ENCODE measurements at places on chromosomes 6 and 20. TPM values are rescaled to one million over a fixed set of nuclear protein-coding genes. Genes with fewer than 3 reads are reported as not detected.

The PERP gene
- not detected for total RNA-seq

DNA sequence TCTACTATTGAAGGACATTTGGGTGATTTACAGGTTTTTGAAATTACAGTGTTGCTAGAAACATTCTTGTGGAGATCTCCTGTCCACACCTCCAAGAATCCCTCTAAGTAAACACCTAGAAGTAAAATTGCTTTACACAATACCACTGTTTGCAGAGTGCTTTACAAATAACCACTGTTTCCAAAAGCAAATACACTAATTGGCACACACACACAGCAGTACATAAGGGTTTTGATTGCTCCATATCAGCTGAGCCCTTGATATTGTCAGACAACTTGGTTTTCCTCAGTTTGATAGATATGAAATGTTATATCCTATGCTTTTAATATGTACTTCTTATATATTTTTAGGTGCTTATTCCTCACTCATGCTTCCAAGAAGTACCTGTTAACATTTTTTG, 6.3 kb downstream of the HMGN4 start:
- peaks cover 11% of the 10 kb centered on the region for H3K4me1 ChIP-seq
- DNase-seq, result no peak
- no peak overlapping the region for H3K4me3 ChIP-seq
- H3K27me3 ChIP-seq, result no peaks in the 10 kb centered on the region

DNA sequence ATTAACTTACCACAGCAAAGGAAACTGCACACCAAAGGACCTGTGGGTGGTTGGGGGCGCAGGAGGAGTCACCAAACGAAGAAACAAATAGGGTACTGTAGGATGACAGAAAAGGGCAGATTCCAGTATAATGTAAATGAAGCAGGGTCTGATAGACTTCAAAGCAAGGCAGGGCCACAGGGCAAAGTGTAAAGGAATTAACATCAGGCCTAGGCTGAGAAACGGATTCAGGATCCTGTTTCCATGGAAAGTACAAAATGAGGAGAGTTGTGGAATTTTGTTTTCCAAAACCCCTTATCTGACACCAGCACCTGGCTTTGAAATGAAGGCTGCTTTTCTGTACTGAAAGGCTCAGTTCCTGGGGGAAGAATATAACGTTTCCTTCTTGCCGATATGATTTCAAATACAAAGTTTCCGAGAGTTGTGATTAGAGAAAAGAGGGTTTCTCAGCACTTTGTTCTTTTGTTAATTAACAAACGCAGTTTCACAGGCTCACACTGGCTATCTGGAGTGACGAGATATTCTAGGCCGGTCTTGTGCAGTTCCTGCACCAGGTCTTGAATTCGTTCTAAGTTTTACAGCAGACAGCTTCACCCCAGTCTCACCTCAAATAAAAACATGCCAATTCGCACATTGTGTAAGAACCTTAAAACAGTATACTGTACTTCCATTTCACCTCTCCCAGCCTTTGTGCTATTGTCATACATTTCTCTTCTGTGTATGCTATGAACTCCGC, 5.8 kb downstream of the DEFB123 start:
- no peak overlapping the region for H3K27ac ChIP-seq
- no peak for DNase-seq
- H3K36me3 ChIP-seq, result no peaks in the 10 kb centered on the region
- no peaks in the 10 kb centered on the region for H3K4me1 ChIP-seq
- no peaks in the 10 kb centered on the region for H3K27me3 ChIP-seq

- H3K36me3 ChIP-seq, result no peaks in the 10 kb centered on the region
- no peaks in the 10 kb centered on the region for H3K4me1 ChIP-seq
- no peak for DNase-seq
These were observed 3.0 kb downstream of the GLP1R start for GRCh38 chr6:39051399-39052122.

The SF3B5 gene
- 168 TPM for total RNA-seq

- no peaks in the 10 kb centered on the region for H3K4me1 ChIP-seq
- no peak for DNase-seq
- H3K27me3 ChIP-seq, result no peaks in the 10 kb centered on the region
- no peak overlapping the region for H3K27ac ChIP-seq
These were observed 215.1 kb downstream of the DLL1 start for GRCh38 chr6:170075659-170076223.

The RIMS1 gene
- not detected for total RNA-seq

The PARD6B gene
- 2.6 TPM for total RNA-seq

- peaks cover 28% of the 10 kb centered on the region for H3K4me1 ChIP-seq
- H3K4me3 ChIP-seq, result peak overlapping the region; percentile 81
- H3K27me3 ChIP-seq, result no peaks in the 10 kb centered on the region
- no peaks in the 10 kb centered on the region for H3K36me3 ChIP-seq
- DNase-seq, result peak; percentile 52
- H3K27ac ChIP-seq, result 0 out of 2 replicates have a peak overlapping the region, but pooled peaks have one; percentile 62
These were observed 979 bp upstream of the SOD2 start for GRCh38 chr6:159693894-159694545.

DNA sequence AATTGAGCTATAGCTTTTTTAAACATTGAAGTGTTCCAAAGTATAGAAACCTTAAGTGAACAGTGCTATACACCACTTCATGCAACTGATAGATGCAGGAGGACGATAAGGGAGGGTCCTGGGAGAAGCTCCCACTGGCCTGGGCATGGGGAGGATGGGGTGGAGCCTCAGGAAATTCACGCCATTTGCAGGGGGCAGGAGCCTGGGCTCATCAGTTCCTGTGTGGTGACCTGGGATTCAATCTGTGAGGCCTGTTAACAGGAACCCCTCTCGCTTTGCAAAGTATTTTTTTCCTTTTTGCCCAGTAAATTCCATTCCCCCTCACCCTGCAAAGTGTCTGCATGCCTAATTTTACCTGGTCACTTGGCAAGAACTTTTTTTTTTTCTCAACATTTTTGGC, 11.0 kb upstream of the ASCC3 start:
- no peaks in the 10 kb centered on the region for H3K27me3 ChIP-seq
- no peak overlapping the region for H3K27ac ChIP-seq
- no peak for DNase-seq

DNA sequence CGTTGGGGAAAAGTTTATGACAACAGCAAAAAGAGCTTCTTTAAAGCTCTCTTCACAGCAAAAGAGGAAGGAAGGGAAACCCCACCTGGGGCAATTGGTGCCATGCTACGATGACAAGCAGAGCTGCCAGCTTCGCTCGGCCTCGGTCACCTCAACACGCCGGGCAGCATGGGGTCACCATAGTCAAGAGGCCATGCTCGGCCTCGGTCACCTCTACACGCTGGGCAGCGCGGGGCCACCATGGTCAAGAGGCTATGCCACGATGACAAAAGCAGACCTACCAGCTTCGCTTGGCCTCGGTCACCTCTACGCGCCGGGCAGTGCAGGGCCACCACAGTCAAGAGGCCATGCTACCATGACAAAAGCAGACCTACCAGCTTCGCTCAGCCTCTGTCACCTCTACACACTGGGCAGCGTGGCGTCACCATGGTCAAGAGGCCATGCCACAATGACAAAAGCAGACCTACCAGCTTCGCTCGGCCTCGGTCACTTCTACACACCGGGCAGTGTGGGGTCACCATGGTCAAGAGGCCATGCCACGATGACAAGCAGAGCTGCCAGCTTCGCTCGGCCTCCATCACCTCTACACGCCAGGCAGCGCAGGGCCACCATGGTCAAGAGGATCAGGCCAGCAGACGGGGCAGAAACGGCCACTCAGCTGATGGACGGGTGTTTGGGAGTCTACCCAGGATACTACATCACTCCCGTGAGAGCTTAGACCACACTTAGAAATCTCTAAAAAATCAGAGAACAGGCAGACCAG, 12.1 kb downstream of the APMAP start:
- no peak for DNase-seq
- peaks cover 90% of the 10 kb centered on the region for H3K36me3 ChIP-seq
- no peak overlapping the region for H3K27ac ChIP-seq
- H3K4me3 ChIP-seq, result no peak overlapping the region

The RGL2 gene
- 47.2 TPM for total RNA-seq

- no peaks in the 10 kb centered on the region for H3K36me3 ChIP-seq
- no peaks in the 10 kb centered on the region for H3K27me3 ChIP-seq
- no peak overlapping the region for H3K27ac ChIP-seq
- DNase-seq, result no peak
- H3K4me3 ChIP-seq, result no peak overlapping the region
These were observed 28.8 kb downstream of the PDE7B start for GRCh38 chr6:135880066-135880972.

DNA sequence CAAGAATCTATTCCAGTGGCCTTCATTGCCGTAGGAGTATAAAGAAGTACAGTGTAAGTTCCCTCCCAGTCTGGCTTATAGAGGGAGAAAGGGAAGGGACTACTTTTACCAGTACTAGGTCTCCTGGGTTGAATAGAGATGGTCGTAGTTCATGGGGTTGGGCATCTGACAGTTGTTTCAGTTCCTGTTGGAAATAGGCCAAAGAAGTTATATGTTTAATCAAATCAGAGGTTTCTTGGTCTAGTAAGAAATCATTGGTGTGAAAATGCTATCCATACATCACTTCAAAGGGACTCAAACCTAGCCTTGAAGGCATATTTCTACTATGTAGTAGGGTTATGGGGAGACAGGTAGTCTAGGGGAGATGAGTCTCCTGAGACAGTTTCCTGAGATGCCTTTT, 45.6 kb upstream of the MAN1A1 start:
- no peak overlapping the region for H3K27ac ChIP-seq
- no peaks in the 10 kb centered on the region for H3K27me3 ChIP-seq
- H3K4me3 ChIP-seq, result no peak overlapping the region
- H3K36me3 ChIP-seq, result no peaks in the 10 kb centered on the region

DNA sequence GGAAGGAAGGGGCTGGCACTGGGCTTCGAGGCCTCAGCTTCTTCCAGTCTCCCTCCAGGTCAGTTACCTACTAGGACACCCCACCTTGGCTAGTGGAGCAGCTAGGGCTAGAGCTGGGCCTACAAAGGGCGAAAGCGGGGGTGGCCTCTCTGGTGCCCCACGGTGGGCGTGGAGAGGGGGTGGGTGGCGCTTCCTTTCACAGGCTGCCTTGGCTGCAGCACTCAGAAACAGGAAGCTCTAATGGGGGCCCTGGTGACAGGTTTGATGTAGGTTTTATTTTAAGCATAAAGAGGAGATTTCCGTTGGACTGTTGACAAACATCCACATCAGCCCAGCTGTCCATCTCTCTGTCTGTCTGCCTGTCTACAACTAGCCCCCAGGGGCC, 13.4 kb downstream of the FAM110A start:
- DNase-seq, result peak; percentile 68
- peaks cover 17% of the 10 kb centered on the region for H3K4me1 ChIP-seq
- H3K27me3 ChIP-seq, result no peaks in the 10 kb centered on the region
- no peak overlapping the region for H3K4me3 ChIP-seq
- no peaks in the 10 kb centered on the region for H3K36me3 ChIP-seq

- H3K4me1 ChIP-seq, result no peaks in the 10 kb centered on the region
- no peak overlapping the region for H3K27ac ChIP-seq
- H3K36me3 ChIP-seq, result no peaks in the 10 kb centered on the region
- H3K4me3 ChIP-seq, result no peak overlapping the region
- H3K27me3 ChIP-seq, result no peaks in the 10 kb centered on the region
These were observed 314.8 kb downstream of the CDC5L start for GRCh38 chr6:44702292-44702691.

The TRIM31 gene
- not detected for total RNA-seq

- no peaks in the 10 kb centered on the region for H3K27me3 ChIP-seq
- H3K27ac ChIP-seq, result no peak within 1 kb of the TSS
- H3K4me1 ChIP-seq, result peaks cover 4% of the 10 kb centered on the region
- DNase-seq, result peak; percentile 67
- no peaks in the 10 kb centered on the region for H3K36me3 ChIP-seq
- H3K4me3 ChIP-seq, result no peak within 1 kb of the TSS
These were observed at the start of gene RBPJL for GRCh38 chr20:45306431-45306982. RBPJL (plus strand) TSS chr20:45306840; CDS start chr20:45306923, 83 bp downstream.
